IMR-90 (cell line): ENCODE measurements at places on chromosomes 5 and 9. TPM values are rescaled to one million over a fixed set of nuclear protein-coding genes. Genes with fewer than 3 reads are reported as not detected.

TMEM215 gene
- not detected in 2 replicates for polyA plus RNA-seq

DNA sequence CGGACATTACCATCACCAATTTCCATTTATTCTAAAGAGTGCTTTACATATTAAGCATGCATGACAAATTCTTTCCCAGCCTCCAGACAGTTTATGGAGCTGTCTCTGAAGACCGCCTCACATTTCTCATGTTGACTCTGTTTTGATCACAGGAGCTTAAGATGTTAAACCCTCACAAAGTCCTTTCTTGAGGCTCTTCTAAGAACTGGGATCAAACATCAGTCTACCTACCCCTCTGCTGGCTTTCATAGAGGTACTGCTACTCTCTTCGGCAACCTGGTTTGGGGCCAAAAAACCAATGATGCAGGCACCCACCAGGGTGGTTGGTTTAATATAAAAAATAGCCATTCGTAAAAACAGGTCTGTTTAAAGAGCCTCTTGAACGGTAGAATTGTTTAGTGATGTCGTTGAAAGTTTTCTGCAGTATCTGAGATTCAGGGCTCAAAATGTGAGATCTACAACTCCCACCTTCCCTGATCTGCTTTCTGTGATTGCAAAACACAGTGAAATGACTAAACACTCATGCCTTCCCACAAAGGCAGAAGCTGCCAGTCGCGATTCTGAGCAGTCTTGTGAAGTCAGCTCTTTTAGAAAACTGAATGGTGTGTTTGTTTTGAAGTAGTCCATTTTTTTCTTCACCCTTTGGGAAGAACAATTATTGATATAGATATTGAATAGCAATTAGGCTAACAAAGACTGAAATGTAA lies 3.5 kb downstream of the RXFP3 start:
- peak; percentile 47 for DNase-seq

- no peak for DNase-seq
Measured at GRCh38 chr5:179621551-179622214, 1.8 kb downstream of the HNRNPH1 start.

NR5A1 gene
- polyA plus RNA-seq = not detected in 2 replicates

- no peak for DNase-seq
Measured at GRCh38 chr9:70470050-70471015, 55.9 kb upstream of the KLF9 start.

RARS1 gene
- polyA plus RNA-seq = 71.2 and 80.4 TPM in 2 replicates

DNA sequence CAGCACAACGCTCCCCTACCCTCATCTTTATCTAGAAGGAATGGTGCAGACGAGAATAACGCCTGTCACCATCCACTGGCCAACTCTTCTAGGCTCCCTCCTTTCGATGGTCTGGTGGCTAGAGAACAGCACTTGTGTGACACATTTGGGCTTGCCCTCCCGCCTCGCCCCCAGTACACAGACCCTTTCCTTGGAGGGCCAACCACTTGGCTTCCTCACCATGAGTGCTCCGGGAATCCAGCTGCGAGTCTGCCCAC lies 1.4 kb downstream of the GNAQ start:
- DNase-seq = no peak

DNA sequence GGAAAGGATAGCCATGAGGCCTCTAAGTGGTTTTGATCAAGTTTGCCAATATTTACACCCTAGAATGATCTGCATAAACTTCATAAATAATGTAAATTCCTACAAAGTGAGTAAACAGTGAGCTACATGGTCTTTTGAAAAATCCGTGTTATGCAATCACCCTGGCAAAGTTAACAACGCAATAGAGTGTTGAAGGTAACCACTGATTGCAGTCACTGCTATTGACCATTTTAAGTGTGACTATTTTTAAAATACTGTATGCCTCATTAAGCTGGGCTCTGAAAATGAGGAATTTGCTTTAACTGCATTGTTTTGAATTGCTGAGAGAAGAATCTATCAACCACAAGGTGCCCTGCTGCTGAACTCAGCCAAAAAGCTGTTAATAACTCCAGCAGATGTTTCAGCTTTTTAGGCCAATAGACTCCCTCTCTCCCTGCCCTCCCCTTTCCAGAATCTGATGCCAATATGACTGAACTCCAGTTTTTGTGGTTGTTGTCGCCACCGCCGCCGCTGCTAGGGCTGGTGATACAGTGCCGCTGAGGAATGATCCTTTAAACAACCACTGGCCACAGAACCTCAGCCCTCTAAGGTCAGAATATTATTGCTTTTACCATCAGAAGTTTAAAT lies 35.3 kb upstream of the SMARCA2 start:
- DNase-seq = peak; percentile 49
